ENCODE measurements at places on chromosomes 12 and 14.

DNA sequence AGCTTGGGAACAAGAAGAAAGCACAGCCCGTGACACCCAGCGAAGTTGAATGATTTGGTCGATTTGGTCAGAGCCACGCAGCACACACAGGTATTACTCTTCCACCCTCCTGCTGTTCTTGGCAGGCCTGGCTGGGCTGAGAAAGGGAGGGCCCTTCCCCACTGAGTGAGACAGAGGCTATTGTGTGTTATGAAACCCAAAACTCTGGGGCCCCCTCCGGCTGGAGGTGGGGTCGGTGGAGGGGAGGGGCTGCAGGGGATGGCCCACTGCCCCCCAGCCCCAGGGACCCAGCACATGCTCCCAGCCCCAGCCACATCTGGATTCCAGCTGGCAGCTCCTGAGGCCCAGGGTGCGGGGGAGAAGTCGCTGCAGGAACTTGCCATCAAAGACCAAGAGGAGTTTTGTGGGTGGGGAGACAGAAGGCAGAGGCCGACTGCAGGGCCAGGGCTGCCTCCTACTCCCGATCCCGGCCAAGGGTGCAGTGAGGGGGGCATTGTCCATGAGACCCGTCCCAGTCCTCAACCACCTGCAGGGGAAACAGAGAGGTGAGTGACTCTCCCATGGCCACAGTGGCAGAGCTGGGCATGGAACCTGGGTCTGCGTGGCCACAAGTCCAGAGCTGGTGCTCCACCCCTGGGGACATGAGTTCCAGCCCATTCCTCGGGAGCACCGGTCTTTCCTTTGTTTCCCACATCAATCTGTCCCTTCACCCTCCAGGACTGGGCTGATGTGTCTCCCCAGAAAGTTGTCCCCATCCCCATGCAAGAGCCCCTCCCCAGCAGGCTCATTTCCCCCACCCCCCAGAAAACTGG, 8.7 kb downstream of the TMEM119 start:
- DNase-seq: no peak

DNA sequence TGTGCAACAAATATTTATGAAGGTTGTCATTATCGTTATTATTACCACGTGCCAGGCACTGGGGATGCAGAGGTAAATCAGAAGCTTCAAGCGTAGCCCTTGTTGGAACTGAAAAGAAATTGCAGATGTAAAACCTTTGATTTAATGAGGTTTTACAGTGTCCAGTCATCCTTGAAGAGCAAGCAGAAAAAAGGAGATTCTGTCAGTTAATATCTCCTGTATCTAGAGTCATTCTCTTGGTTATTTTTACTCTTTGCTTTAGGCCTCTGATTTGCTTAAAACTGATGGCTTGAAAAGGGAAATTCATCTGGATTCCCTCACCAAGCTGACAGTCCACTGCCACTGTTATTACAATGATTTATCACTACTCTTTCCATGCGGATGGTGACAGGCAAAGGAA, 179.3 kb downstream of the GALC start:
- DNase-seq: no peak

GRCh38 chr12:81079280-81080076, 1.6 kb downstream of the ACSS3 start:
- DNase-seq: no peak

DNA sequence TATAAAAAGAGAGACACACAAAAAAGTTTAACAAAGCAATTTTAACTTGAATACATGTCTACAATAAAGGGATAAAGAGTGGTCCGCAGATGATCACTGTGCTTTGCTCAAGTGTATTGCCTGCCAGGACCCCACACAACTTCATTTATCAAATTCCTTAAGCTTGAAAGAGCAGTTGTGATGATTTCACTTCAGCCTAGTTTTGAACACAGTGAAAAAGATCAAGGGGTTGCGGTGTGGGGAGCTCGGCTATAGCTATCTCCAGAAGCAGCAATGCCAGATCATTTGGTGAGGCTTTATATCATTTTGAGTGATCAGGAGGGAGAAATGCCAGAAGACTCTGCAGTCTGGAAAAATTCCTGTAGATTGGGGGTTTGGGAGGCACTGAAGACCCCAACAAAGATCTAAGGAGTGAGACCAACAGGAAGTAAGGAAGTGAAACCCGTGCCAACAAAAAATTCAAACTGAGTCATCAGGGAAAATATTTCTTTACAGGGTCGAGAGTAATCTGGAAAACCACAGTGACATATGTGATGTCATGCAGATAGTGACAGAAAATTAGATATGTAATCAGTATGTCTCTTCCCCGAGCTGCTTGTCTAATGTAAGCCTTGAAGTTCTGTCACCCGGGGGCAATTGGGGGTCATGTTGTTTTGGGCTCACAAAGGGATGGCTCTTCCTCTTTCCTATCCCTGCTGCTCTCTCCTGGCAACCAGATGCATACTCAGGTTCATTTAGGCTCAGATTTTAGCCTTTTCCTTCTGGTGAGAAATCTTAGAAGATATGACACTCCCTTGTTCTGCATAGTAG, 221.8 kb downstream of the MSRB3 start:
- no peak for DNase-seq

- peak; percentile 95 for DNase-seq
Observed at GRCh38 chr12:57461276-57461916, 1.8 kb downstream of the GLI1 start.
